MM.1S (cell line): ENCODE measurements at places on chromosomes 3 and 15.

DNA sequence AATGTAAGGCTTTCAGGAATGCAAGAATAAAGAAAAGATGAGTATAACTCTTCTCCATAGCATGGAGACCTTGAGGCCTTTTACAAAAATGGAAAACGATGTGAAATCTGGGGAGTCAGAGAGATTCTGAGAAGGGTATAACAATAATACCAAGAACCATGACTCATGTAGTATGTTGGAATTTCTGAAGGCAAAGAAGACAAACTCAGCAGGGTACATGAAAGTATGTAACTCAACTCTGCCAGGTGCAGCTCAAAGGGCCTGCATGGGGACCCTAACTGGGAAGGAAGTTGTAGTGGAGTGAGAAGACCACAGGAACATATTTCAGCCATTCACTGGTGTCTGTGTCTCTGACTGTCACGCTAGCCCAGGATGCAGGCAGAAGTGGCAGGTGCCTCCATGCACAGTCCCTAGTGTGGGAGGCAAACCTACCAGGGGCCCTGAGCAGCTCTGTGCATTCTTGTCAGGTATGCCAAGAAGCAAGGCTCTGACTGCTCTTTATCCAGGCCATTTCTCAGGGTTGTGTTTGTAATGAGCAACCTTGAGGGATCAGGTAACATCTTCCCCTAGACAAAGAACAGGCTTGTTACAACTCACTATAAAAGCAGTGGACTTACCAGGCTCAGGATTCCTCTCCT lies 57.2 kb downstream of the GPR156 start:
- no peak for DNase-seq

GRCh38 chr3:65548848-65549625 lies 489.7 kb downstream of the MAGI1 start:
- no peak for DNase-seq

DNA sequence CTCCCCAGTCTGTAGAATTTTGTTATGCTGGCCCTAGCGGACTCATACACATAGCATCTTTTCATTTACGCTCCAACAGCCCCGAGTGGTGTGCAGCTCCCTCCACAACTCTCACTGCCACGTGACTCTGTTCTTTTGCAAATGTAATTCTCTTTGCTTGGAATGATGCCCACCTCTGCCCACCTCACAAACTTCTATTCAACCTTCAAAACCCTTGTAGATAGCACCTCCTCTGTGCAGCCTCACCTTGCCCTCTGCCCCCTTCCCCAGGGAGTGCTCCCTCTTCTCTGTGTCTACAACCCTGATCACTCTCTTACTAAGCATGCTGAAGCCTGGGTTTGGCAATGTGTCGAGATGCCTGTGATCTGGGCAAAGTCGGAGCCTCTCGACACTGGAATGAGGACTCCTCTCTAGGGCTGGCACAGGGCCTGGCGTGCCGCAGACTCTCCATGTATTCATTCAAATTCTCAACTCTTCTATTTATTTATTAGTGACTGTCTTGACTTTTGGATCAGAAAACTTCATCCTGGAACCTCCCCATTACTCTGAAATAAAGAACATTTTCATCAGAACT lies 73.5 kb downstream of the MGLL start:
- DNase-seq: no peak

DNA sequence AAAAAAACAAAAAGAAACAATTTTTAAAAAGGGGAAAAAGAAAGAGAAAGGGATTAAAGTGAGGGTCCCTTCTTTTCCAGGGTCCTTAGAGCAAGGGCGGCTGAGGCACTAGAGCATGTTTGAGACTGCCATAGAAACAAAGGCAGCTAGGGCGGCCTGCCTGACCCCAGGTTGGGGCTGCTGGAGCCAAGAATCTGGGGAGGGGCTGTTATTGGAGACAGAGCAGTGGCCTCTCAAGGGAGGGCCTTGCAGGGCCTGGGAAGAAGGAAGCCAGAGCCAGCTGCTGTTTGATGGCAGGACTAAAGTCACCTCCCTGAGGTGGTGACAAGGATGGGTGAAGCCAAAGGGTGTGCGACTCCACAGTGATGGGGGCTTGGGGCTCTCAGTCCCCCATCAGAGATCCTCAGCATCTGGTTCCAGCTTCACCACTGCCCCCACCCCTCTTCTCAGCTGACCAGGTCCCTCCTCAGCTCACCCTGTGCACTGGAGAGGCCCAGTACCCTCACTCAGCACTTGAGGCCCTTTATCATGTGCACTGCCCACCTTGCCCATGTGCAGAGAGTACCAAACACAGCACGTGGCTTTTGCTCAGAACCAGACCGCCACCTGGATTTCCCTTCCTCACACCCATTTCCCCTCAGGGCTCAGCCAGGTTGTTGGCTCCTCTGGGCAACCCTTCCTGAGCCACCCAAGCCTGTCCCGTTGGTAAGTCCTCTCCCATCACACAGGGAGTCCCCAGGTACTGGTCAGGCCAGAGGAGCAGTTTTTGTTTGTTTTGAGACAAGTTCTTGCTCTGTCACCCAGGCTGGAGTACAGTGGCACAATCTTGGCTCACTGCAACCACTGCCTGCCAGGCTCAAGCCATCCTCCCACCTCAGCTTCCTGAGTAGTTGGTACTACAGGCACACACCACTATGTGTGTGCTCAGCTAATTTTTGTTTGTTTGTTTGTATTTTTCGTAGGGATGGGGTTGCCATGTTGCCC lies 1.7 kb downstream of the TMEM89 start:
- DNase-seq: no peak

- no peak for DNase-seq
These were observed 36.7 kb downstream of the FLNB start for GRCh38 chr3:58044691-58045483.

DNA sequence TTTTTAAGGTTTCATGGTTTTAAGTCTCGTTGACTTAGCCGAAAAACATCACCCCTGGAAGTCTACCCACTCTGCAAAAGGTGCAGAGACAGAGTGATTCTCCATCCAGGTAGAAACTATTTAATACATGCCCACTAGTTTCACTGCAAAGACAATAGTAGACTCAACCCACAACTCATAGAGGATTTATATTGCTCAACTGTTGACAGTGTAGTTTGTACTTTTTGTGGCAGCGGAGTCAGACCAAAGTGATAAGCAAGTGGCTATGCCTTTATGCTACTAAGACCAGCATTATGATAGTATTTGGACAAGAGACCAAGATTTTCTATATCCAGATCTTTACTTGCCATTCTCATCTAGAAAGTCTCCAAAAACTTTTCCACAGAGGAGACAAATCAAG lies 98.8 kb upstream of the ZBTB20 start:
- DNase-seq: no peak

DNA sequence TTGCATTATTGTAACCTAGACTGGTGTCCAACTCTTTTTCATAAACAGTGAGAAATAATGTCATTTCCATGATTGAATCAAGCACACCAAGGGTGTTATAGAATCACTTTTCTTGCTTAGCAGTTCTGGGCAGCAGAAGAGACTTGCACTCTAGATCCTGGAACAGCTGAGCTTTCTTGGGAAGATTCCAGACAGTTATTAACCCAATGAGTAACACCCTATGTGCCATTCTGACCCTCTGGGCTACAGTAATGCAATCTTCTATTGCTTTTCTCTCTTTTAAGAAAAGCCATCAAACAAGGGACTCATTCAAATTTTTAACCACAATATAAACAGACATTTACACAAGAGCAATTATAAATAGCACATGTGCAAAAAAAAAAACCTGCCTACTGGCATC lies 39.3 kb upstream of the USP3 start:
- no peak for DNase-seq
